Glutamatergic neuron (in vitro differentiated cells): ENCODE measurements at places on chromosomes 1 and 21. TPM values are rescaled to one million over a fixed set of nuclear protein-coding genes. Genes with fewer than 3 reads are reported as not detected.

- peaks cover 6% of the 10 kb centered on the region for H3K27me3 ChIP-seq
- H3K4me3 ChIP-seq = no peak overlapping the region
- no peak overlapping the region for H3K27ac ChIP-seq
- H3K36me3 ChIP-seq = peaks cover 21% of the 10 kb centered on the region
- DNase-seq = no peak
- H3K4me1 ChIP-seq = peaks cover 12% of the 10 kb centered on the region
Observed at GRCh38 chr1:20426371-20426770, 59.6 kb downstream of the CAMK2N1 start.

- no peaks in the 10 kb centered on the region for H3K36me3 ChIP-seq
- H3K4me1 ChIP-seq = peaks cover 8% of the 10 kb centered on the region
- H3K27ac ChIP-seq = peak overlapping the region; percentile 55
- peak overlapping the region; percentile 25 for H3K4me3 ChIP-seq
Observed at GRCh38 chr1:151443846-151444782, 15.2 kb downstream of the POGZ start.

DNA sequence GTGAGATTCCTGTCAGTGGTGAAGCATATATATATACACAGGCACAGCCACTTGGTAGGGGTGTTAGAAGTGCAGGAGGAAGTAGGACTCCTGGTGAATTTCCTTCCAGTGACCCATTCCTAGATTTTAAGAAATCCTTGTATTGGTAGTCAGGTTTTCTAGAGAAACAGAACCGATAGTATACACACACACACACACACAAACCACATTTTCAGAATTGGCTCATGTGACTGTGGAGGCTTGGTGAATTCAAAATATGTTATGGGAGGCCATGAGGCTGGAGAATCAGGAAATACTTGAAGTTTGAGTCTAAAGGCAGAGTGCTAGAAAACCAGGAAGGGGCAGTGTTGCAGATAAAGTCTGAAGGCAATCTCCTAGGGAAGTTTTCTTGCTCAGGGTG is 114.2 kb downstream of the FCRL5 start:
- no peaks in the 10 kb centered on the region for H3K36me3 ChIP-seq
- no peaks in the 10 kb centered on the region for H3K27me3 ChIP-seq

- H3K4me3 ChIP-seq = no peak overlapping the region
- H3K4me1 ChIP-seq = peaks cover 4% of the 10 kb centered on the region
- DNase-seq = no peak
- peaks cover 4% of the 10 kb centered on the region for H3K36me3 ChIP-seq
- peaks cover 6% of the 10 kb centered on the region for H3K27me3 ChIP-seq
- H3K27ac ChIP-seq = no peak overlapping the region
Observed at GRCh38 chr1:30034105-30034626, 689.2 kb downstream of the MATN1 start.

GRCh38 chr1:203028067-203028783 is 1.9 kb downstream of the PPFIA4 start:
- peaks cover 14% of the 10 kb centered on the region for H3K27me3 ChIP-seq
- peaks cover 12% of the 10 kb centered on the region for H3K36me3 ChIP-seq
- peak overlapping the region; percentile 95 for H3K4me3 ChIP-seq
- H3K27ac ChIP-seq = peak overlapping the region; percentile 92
- DNase-seq = no peak
- peaks cover 46% of the 10 kb centered on the region for H3K4me1 ChIP-seq

DNA sequence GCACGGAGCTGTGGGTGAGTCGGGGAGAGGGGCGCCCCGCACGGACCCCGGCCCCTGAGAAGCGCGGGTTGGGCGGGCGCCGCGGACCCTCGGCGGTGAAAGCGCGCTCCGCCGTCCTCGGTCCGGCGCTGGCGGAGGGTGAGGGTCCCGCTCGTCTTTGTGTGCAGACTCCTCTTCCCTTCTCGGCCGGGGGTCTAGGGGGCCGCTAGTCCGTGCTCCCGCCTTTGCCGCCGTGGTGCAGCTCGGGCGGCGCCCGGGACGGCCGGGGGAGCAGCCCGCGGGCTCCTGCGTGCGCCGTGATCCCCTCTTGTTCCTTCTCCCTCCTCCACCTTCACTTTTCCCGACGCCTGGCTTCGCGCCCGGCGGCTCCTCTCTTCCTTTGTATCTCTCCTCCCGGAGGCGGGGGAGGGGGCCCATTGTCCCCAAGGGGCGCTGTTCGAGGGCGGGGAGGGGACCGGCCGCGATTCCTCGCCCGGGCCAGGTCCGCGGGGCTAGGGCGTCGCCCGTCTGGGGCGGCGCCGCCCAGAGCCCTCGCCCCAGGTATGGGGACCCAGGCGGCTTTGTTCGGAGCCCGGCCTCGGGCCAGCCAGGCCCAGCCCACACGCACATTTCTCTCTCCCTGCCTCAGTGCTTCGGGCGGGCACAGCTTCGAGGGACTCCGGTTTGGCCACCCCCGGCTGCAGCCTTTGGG is 519 bp downstream of the FNBP1L start:
- H3K27me3 ChIP-seq = peaks cover 9% of the 10 kb centered on the region
- H3K36me3 ChIP-seq = no peaks in the 10 kb centered on the region
- peak overlapping the region; percentile 99 for H3K4me3 ChIP-seq
- H3K27ac ChIP-seq = peak overlapping the region; percentile 100
- H3K4me1 ChIP-seq = peaks cover 21% of the 10 kb centered on the region
- peak; percentile 90 for DNase-seq

DNA sequence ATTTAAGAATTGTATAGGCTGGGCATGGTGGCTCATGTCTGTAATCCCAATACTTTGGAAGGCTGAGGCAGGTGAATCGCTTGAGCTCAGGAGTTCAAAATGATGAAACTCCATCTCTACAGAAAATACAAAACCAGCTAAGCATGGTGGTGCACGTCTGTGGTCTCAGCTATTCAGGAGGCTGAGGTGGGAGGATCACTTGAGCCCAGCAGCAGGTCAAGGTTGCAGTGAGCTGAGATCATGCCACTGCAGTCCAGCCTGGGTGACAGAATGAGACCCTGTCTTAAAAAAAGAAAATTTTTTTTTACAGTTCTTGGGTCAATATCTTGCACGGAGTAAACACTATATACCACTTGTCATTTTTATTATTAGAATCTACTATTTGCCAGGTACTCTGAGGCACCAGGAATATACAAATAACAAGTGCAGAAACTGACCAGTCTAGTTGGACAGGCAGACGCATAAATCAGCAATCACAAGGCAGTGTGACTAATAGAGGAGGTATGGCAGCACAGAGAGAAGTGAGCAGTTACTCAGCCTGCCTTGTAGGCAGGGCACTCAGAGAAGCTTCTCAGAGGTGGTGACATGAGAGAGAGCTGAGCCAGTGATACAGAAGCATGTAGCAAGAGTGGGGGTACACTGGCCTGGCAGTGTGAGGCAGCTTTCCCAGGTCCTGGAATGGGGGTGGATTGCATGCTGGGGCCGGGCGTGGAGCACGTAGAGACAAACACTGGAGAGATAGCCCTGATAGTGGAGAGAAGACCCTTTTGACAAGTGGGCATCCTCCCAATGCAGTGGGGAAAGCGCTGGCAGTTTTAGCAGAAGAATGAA is 8.0 kb downstream of the PHLDA3 start:
- peaks cover 2% of the 10 kb centered on the region for H3K27me3 ChIP-seq
- H3K27ac ChIP-seq = no peak overlapping the region
- H3K4me1 ChIP-seq = peaks cover 4% of the 10 kb centered on the region
- no peak overlapping the region for H3K4me3 ChIP-seq
- peaks cover 5% of the 10 kb centered on the region for H3K36me3 ChIP-seq

DNA sequence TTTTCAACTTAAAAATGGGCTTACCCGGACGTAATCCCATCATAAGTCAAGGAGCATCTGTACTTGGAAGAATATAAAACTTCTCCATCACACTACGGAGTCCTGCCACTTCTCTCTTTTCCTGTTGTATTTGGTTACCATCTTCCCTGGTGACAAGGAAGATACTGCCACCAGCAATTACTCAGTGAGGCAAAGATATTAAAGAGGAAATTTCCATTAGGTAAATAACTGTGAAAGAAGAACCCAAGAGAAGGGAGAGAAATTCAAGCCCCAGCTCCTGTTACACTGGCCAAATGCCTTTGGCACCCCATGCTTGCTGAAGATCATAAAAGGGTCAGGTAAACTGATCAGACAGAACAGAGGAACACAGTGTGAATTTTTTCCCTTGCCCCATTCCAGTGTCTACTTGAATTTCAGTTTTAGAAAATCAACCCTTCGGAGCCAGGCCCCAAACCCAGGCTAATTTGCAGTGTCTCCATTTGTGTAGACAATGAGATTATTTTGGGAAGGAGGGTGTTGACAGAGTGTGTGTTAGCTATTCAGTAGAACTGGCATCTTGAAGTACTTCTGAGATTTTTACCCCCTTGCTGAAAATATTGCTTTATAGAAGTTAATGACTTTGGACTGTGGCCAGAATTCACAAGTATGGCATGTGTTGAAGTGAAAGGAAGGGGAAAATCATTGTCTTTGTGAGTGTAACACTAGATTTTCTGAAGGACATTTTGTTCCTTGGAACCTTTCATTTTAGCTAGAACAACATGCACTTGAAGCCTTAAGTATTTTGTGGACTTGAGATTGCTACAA is 167.1 kb downstream of the DHRS3 start:
- H3K27ac ChIP-seq = no peak overlapping the region
- no peaks in the 10 kb centered on the region for H3K4me1 ChIP-seq
- no peaks in the 10 kb centered on the region for H3K36me3 ChIP-seq
- H3K27me3 ChIP-seq = no peaks in the 10 kb centered on the region
- DNase-seq = no peak
- no peak overlapping the region for H3K4me3 ChIP-seq

DNA sequence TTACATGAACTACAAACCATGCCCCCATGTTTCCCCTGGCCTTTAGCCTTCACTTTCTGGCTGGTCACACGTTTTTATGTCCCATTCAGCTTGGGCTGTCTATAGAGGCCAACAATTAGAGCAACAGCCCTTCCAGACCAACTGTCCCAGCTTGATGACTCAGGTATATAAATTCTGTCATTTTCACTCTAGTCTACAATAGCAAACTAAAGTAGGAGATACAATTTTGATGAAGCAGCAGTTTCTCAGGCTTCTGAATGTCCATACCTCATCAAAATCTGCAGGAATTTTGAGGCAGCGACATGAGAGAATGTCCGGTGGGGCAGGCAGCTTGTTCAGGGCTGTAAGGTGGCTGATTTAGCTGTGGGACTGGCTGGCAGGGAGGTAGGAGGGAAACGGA is 45.6 kb upstream of the VAV3 start:
- H3K36me3 ChIP-seq = no peaks in the 10 kb centered on the region
- no peak for DNase-seq
- no peak overlapping the region for H3K27ac ChIP-seq
- H3K4me1 ChIP-seq = peaks cover 53% of the 10 kb centered on the region
- no peak overlapping the region for H3K4me3 ChIP-seq

GRCh38 chr1:43499898-43500297 is 30.8 kb upstream of the PTPRF start:
- no peaks in the 10 kb centered on the region for H3K27me3 ChIP-seq
- peak overlapping the region; percentile 39 for H3K27ac ChIP-seq
- no peak overlapping the region for H3K4me3 ChIP-seq

DNA sequence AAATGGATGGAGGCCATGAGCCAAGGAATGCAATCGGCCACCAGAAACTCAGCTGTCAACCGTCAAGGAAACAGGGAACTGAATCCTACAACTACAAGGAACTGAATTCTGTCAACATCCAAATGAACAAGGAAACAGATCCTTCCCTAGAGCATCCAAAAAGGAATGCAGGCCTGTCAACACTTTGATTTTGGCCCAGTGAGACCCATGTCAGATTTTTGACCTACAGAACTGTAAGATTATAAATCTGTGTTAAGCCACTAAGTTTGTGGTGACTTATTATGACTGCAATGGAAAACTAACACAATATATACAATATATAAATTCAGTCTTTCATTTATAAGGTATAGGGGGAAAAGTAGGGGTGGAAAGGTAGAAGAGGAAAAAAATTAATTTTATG is 55.3 kb downstream of the SHCBP1L start:
- DNase-seq = no peak
- H3K27me3 ChIP-seq = no peaks in the 10 kb centered on the region
- H3K36me3 ChIP-seq = no peaks in the 10 kb centered on the region

DNA sequence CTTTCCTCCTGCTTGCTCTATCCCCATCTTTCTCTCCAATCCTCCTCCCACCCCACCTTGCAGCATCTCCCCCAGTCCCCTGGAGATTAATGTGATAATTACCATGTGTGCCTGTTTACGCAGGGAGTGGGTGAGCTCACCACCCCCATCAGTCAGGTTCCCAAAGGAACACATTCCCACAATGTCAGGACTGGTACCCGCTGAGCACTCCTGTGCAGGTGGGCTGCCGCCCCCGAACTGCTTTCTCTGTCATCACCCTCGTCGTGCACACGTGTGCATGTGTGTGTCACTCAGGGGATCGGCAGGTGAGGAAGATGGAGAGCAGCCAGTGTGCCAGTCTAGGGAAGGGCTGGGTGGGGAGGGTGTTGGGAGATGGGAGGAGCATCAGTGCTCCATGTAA is 163.4 kb downstream of the CACNA1E start:
- peaks cover 5% of the 10 kb centered on the region for H3K27me3 ChIP-seq
- no peak for DNase-seq
- H3K36me3 ChIP-seq = no peaks in the 10 kb centered on the region

DNA sequence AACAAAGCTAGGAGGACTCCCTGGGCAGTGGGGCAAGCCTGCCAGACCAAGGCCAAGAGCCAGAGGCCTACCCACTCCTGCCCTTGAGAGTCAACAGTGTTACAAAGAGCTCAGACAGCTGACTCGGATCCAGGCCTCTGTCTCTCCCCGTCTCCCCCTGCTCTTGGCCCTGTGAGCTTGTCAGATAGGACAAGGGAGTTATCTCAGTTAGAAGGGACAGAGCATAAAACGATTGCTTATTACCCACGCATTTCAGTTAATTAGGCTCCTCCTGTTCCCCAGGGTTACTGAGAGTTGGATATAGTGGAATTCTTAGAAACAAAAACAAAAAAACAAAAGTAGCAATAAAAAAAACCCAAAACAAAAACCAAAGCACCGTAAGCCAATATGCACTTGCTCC is 1.3 kb downstream of the SLC41A1 start:
- H3K4me1 ChIP-seq = peaks cover 4% of the 10 kb centered on the region
- H3K4me3 ChIP-seq = peak overlapping the region; percentile 31
- H3K36me3 ChIP-seq = no peaks in the 10 kb centered on the region
- no peak for DNase-seq
- H3K27ac ChIP-seq = no peak overlapping the region

- H3K27ac ChIP-seq = no peak overlapping the region
- H3K4me3 ChIP-seq = no peak overlapping the region
- no peak for DNase-seq
- H3K27me3 ChIP-seq = no peaks in the 10 kb centered on the region
Observed at GRCh38 chr1:170290991-170291390, 145.2 kb downstream of the NTMT2 start.

DNA sequence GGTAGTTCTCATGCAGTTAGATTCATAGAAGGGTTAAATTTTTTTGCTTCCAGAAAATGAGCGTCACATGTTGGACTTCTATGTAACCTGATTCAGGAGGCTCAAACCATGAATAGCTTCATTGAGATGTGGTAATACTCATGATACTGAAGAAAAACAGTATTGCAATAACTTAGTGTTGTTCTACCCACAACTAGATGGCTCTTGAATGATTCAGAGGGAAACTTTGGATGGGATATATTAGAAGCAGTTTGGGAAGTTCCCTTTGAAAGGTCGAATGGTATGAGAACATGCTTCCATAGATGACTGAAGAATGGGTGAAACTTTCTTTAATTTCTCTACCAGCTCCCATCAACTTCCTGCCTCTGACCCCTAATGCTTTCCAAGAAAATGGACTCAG is 211.7 kb upstream of the PTGFR start:
- H3K4me1 ChIP-seq = no peaks in the 10 kb centered on the region
- H3K27me3 ChIP-seq = no peaks in the 10 kb centered on the region
- DNase-seq = no peak

GRCh38 chr1:201226859-201227488 is 36.4 kb downstream of the IGFN1 start:
- DNase-seq = peak; percentile 13
- H3K4me1 ChIP-seq = no peaks in the 10 kb centered on the region
- peaks cover 9% of the 10 kb centered on the region for H3K36me3 ChIP-seq
- peaks cover 3% of the 10 kb centered on the region for H3K27me3 ChIP-seq

ASCL5 gene
- not detected for total RNA-seq

CHIA gene
- not detected for total RNA-seq

PHLDA3 gene
- 18.5 TPM for total RNA-seq

LCE2A gene
- not detected for total RNA-seq

MARK1 gene
- 105 TPM for total RNA-seq
